ENCODE measurements at places on chromosomes 1 and 21.

- DNase-seq, result no peak
Measured at GRCh38 chr21:44994695-44995342, 55.0 kb downstream of the SLX9 start.

DNA sequence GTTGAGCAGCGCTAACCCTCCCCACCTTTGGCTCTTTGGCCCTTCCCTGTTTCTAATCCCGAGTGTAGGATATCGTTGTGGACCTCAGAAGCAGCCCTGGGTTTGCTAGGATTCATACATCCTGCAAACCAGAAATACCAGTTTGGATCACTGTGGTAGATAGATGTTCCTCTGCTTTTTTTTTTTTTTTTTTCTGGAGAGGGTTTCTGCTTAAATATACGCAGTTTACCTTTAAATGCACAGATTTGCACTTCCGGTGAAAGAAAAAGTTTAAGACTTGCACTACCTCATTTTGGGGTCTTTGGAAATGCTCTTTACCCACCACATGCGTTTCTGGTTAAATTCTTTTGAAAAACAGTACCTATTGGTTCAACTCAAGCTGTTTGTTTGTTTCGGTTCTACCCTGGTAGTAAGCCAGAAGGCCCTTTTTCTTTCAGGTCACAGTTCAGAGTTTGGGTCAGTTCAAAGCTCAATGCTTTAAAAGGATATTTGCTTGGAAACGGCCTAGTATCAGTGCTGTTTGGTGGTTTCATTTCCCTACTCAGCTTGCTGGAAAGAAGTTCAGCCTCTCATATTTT is 908 bp downstream of the DDI2 start:
- DNase-seq, result no peak

- no peak for DNase-seq
Measured at GRCh38 chr1:94038511-94038910, 82.4 kb downstream of the ABCA4 start.

DNA sequence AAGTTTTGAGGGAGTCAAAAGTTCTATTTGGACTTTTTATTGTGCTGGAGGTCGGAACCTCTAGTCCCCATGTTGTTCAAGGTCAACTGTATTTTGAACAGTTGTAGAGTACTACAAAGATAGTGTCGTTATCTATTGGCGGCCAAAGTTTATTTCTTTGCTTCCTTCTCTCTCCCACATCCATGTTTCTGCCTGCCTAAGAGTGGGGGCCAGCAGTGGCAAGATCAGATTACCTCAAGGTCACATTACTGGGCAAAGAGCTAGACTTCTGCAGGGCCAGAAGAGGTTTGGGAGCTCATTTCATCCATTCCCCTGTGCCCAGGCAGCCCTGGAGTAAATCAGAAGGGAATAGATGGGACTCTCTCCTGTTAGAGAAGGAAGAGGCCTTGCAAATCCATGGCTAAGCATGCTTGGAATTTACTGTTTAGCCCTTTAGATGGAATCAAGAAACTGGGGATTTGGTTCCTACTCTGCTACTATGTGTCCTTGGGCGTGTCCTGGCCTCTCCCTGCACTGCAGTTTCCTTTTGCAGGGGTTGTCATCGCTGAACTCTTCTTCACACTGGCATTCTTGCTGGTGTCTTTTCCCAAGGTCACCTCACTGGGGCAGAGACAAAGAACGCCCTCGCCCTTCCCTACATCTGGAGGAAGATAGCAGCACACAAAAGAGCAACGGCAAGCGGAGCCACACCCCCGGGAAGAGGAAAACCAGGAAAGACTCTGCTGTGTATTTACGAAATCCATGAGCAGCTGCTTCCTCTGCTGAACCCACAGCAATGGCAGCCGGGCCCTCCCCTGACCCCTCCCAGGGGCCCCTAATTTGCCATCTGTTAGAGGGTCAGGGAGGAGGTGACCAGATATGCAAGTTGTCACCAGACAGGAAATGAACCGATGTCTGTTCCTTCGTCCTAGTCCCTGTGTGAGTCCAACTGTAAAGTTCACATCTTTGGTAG is 73.3 kb downstream of the PLPP3 start:
- DNase-seq, result no peak

DNA sequence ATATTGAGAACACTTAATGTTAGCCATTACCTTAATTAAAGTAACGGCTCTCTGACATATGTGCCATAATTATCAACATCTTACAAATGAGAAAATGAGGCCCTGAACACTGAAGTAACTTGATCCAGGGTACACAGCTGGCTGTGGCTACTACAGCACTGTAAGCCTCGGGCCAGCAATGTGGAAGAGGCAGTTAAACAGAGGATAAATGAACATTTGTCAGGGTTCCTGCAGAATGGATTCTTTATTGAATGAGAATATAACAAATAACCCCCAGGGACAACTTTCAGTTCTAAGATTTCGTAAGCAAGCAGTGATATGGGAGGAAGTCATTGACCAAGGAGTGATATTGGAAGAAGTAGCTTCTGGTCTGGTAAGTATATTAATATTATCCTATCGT is 70.5 kb upstream of the SCYL3 start:
- DNase-seq, result no peak

GRCh38 chr1:63928186-63929105 is 154.6 kb downstream of the ROR1 start:
- no peak for DNase-seq

DNA sequence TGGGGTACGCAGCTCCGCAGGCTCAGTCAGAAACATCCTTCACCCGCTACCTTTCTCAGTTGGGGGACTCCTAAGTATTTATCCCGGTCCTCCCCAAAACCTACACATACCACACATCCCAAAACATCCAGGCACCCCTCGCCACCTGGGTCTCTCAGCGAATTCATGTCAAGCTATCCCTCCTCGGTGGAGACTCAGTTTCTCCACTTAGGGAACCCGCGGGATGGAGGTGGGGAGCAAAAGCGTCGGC is 1.3 kb upstream of the ZBTB7B start:
- DNase-seq, result no peak

DNA sequence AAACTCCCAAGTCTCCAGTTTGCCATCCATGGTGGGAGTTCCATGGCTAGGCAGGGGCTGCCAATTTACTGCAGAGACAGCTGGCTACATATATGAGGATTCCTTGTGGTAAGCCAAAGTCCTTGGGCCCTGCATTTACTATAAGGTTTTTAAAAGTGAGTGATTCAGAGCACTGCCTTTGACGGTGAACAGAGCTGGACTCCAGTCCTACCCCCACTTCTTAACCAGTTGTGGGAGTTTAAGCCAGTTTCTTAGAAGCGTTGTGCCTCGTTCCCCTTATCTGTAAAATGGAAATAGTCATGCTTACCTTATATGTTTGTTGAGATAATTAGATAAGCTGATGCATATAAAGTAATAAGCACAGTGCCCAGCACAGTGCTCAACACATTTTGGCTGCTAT is 64.6 kb downstream of the LRIG2 start:
- no peak for DNase-seq

GRCh38 chr1:26972390-26972789 is 12.1 kb upstream of the KDF1 start:
- DNase-seq, result no peak

- no peak for DNase-seq
Measured at GRCh38 chr1:166905136-166905535, 29.1 kb upstream of the TADA1 start.

- no peak for DNase-seq
Measured at GRCh38 chr21:41809891-41810596, 43.2 kb upstream of the RIPK4 start.

DNA sequence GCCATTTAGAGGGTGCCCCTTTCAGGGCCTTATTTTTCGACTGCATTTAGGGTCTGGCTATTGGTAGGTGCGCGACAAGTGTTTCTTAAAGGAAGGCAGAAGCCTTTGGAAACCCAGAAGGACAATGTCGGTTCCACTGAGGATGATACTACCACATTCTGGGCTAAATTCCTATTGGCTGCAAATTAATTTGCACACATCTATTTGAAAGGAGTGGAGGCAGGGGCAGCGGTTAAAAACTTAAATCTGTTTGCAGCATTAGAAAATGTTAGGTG is 1.1 kb downstream of the PATJ start:
- no peak for DNase-seq

GRCh38 chr21:39182484-39183271 is 573 bp downstream of the PSMG1 start:
- no peak for DNase-seq

- no peak for DNase-seq
Measured at GRCh38 chr1:154324241-154324640, 1.1 kb upstream of the ATP8B2 start.

GRCh38 chr1:209850342-209850979 is 22.7 kb downstream of the UTP25 start:
- DNase-seq, result no peak

GRCh38 chr1:20102875-20103274 is 16.5 kb downstream of the PLA2G2D start:
- no peak for DNase-seq
